ENCODE measurements at places on chromosomes 1 and 21.

GRCh38 chr1:206447792-206448191 is 22.5 kb upstream of the IKBKE start:
- no peak for DNase-seq

DNA sequence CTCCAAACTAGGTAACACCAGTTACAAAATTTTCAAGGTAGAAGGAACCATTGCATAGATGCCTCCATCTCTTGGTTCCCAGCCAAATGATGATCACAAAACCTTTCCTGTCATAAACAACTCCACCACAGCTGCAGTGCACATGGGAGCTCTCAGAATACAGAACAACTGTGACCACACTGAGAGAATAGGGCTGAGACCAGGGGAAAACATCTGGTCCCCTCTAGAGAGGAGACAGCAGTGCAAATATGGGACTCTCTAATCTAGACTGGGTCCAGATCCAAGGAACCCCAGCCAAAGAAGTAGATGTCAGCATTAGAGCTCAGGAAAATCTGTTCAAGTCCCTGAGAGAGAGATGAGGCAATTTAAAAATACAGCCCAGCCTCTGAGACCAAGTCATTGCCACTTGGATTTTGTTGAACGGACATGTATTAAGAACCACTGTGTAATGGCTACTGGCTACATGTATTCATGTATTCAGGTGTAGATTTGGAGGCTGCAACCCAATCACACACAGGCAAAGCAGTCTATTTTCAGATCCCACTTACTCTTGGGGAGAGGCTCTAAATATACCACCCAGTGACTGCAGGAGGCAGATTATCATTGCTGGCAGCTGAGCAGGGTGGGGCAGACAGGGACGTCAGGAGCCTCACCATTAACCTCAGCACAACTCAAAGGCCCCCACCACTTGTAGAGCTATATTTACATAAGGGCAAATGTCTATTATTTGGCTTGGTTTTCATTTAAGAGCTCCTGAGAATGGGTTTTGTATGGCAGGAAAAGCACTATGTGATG is 7.6 kb upstream of the RXRG start:
- DNase-seq, result no peak

- no peak for DNase-seq
These were observed 19.3 kb downstream of the TAL1 start for GRCh38 chr1:47212636-47213229.

- no peak for DNase-seq
These were observed 53.1 kb downstream of the FOXO6 start for GRCh38 chr1:41414296-41414695.

GRCh38 chr1:217273866-217274265 is 357.0 kb downstream of the GPATCH2 start:
- no peak for DNase-seq

DNA sequence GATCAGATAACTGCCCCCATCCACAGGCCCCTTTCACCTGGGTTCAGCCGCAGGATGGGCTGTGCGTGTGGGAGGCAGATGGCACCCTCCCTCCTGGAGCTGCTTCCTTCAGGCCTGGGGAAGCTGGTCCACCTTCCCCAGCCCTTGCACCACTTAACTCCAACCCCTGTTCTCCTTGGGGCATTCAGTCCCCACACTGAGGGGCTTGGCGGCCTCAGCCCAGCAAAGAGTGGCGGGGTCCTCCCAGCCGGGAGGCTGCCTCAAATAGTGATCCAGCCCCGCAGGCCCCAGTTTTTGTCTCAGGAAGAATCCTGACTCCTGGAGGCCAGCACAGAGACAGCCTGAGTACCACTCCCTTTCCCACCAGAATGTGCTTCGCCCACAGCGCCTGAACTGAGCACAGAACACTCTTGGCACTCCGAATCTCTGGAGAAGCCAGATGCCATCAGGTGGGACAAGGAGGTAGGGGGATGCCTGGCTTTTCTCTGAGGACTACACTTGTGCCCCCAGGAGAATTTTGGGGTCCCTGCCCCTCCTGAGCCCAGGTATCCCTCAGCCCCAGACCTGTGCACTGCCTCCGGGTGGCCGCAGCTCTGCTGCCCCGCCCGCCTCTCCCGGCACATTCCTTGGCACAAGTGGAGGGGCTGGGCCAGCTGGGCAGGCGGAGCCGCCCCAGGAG is 936 bp downstream of the PAQR6 start:
- no peak for DNase-seq

GRCh38 chr1:191671236-191671635 is 487.0 kb upstream of the RGS18 start:
- no peak for DNase-seq

DNA sequence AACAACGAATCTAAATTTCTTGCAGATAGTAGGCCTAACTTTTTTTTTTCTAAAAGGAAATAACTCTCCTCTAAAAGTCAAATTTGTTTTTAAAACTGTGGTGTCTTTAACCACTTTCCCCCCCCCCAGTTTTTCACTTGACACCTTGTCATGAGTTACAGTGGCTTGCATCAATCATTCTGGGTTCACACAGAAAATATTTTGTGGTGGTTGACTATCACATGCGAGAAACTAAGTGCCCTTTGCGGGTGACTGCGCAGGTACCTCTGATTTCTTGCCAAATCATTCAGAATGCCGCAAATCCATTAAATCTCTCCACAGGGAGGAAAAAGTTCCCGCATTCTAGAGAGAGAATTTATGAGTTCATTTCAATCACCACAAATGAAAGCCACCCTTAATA is 23.8 kb upstream of the SAMSN1 start:
- DNase-seq, result no peak

DNA sequence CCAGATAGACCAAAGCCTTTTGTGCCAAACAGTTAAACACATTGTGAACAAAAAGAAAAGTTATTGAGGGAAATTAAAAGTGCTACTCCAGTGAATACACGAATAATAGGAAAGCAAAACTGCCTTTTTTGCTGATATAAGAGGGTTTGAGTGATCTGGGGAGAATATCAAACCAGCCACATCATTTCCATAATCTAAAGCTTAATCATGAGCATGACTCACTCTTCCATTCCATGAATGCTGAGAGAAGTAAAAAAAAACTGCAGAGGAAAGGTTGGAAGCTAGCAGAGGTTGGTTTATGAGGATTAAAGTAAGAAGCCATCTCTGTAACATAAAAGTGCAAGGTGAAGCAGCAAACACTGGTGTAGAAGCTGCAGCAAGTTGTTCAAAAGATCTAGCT is 350.6 kb upstream of the NCAM2 start:
- DNase-seq, result no peak

- no peak for DNase-seq
These were observed 31.9 kb downstream of the SEC16B start for GRCh38 chr1:177937931-177938330.

GRCh38 chr1:214075999-214076707 is 88.4 kb downstream of the PROX1 start:
- no peak for DNase-seq

DNA sequence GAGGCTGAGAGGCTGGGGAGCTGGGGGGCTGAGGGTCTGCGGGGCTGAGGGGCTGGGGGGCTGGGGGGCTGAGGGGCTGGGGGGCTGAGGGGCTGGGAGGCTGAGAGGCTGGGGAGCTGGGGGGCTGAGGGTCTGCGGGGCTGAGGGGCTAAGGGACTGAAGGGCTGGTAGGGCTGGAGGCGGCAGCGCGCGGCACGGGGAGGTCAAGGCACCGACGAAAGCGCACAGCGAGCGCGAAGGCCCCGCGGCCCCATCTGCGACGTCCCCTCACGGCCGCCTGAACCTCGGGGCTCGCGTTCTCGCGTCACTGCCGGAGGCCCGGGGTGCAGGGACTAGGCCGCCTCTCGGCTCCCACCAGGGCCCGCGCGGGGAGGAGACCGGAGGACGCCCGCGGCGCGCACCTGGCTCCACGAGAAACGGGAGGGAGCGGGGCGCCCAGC is 356 bp downstream of the INTS11 start:
- DNase-seq, result no peak

GRCh38 chr1:2874607-2875480 is 73.4 kb upstream of the TTC34 start:
- DNase-seq, result no peak

GRCh38 chr21:35953597-35953996 is 106.7 kb downstream of the SETD4 start:
- no peak for DNase-seq

- no peak for DNase-seq
These were observed at the start of gene ANGPTL7 for GRCh38 chr1:11188858-11189451. Gene ANGPTL7, plus strand, starts transcription at chr1:11189355. Its CDS starts 225 bp downstream, at chr1:11189580.

DNA sequence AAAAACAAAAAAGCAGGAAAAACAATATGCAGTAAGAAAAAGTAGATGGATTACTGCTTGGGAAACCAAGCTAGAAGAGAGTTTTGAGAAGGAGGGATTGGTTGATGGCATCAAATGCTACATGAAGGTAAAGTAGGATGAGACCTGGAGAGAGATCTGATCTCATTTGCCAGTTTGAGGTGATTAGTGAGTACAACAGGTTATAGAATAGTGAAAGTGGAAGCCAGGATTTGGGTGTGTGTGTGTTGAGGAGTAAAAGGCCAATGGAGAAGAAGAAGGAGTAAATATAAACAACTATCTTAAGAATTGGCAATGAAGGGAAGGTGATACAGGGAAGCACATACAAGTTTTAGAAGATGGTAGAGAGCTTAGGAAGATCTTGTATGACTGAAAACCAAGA is 76.7 kb downstream of the DISP1 start:
- no peak for DNase-seq

DNA sequence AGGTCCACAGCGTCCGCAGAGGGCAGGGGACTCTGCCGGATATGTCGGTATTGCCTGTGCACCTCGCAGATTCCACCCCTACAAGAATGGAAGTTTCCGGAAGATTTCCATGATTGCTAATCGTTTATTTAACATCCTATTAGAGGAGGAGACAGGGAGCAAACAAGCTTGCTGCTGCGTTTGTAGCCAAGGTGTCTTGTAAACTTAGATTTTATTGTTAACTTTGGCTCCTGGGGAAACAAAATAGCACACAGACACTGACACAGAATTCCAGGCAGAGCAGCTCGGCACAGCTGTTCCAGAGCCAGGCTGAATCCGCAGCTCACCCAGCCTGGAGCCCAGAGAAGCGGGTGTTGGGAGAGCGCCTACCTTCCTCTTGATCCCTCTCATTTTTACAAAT is 75.7 kb downstream of the AJAP1 start:
- DNase-seq, result no peak

GRCh38 chr1:169692756-169693460 is 18.5 kb downstream of the SELL start:
- DNase-seq, result no peak

GRCh38 chr21:18449605-18450550 is 46.3 kb upstream of the TMPRSS15 start:
- no peak for DNase-seq

- DNase-seq, result no peak
These were observed 9.8 kb upstream of the F5 start for GRCh38 chr1:169595764-169596711.

GRCh38 chr1:81430955-81431623 is 369.6 kb upstream of the ADGRL2 start:
- DNase-seq, result no peak

GRCh38 chr1:227131193-227131592 is 187.1 kb downstream of the CDC42BPA start:
- DNase-seq, result no peak

GRCh38 chr1:201606096-201606495 is 67.2 kb downstream of the NAV1 start:
- no peak for DNase-seq

- DNase-seq, result no peak
These were observed 698.6 kb upstream of the B3GALT2 start for GRCh38 chr1:193884848-193885558.

GRCh38 chr1:54697896-54698295 is 17.8 kb upstream of the TTC4 start:
- DNase-seq, result no peak

DNA sequence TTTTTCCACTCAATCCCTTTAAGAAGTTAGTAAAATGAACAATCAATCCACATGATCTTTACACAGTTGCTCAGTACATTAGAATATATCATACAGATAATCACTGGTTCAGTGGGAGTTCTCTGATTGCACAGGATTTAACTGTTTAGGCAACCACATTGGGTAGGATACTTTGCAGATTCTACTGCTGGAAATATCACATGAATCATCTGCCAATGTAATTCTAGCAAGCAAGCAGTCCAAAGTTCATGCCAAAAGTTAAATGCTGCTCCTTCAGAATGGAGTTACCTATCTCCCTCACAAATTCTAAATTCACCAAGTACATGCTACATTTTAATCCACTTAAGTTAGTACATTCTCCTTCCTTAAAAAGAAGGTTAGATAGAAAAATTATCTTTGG is 52.4 kb downstream of the NEGR1 start:
- DNase-seq, result no peak

DNA sequence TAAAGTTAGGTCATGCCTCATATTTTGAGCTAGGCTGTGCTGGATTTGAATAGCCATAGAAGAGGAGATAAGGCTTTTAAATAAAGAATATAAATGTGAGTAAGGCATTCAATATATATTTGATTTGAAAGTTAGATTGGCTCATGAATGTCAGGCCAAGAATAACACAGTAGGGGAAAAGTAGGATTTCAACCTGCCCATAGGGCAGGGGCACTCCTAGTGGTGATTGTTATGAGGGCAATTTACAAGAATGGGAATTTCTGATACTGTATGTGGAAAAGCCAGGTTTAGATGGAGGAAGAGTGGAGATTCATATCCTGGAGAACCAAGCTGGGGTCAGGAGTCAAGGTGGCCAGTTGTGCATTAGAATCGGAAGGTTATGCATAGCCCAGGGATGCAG is 74.9 kb downstream of the DNAH14 start:
- DNase-seq, result no peak

DNA sequence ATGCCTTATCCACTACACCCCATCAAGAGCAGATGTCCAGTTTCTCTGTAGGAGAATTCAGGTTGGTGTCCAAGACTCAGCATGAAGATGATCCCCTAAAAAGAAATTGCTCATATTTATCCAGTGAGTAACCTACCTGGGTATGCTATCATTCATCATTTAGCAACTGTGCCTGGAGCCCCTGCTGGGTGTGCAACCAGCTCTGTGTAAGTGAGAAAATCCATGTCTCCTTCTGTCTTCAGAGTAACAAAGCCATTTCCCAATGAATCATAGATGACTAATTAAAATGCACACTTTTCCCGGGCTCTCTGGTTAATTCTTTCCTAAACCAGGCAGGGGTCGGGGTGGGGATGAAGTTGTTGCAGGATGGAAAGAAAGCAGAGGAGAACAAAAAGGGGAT is 35.8 kb downstream of the OLFML3 start:
- no peak for DNase-seq

GRCh38 chr21:29524055-29524454 is 225.3 kb downstream of the BACH1 start:
- no peak for DNase-seq

DNA sequence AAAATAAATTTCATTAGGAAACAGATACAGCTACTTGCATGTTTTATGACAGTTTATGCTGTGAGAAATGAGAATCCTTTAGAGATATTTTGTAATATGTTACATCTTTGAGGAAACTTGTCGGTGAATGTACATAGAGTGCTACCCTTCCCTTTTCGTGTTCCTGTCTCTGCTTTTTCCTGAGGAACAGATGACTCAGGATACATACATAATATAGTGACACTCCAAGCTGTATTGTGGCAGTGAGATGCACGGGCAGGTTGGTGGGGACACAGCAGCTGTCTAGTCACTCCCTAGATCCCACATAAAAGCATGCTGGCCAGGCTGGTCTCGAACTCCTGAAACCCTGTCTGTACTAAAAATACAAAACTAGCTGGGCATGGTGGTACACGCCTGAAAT is 20.9 kb upstream of the MARK1 start:
- no peak for DNase-seq

- DNase-seq, result no peak
These were observed 20.6 kb downstream of the COL6A2 start for GRCh38 chr21:46118316-46119143.
